Forelimb muscle (tissue), 1 donor: ENCODE measurements at places on chromosomes 5 and 9. TPM values are rescaled to one million over a fixed set of nuclear protein-coding genes. Genes with fewer than 3 reads are reported as not detected.

TAF11L5 gene
- polyA plus RNA-seq = not detected

LCN9 gene
- polyA plus RNA-seq = not detected

DNA sequence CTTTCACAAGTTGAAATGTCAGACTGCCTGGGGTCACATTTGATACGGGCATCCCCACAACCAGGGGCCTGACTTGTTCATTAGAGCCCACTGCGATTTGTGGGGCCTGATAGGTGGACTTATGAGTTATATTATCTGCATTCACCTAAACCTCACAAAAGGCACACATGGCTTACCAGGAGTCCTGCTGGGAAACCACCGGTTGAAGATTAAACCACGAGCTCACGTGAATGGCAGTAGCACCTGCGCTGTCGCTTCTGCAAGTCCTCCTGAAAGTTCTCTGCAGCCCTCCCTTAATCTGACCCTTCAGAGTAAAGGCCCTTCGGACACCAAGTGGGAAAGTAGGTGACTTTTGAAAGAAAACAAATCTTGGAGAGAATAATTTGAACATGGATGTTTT, 68.9 kb downstream of the PPIC start:
- DNase-seq = no peak

GRCh38 chr5:168472329-168472728, 13.9 kb upstream of the RARS1 start:
- no peak for DNase-seq

- DNase-seq = no peak
These were observed 5.6 kb upstream of the RNF44 start for GRCh38 chr5:176542596-176543427.

- DNase-seq = no peak
These were observed 36.6 kb downstream of the COL15A1 start for GRCh38 chr9:98980291-98980690.

GRCh38 chr9:126225611-126226609, 100.7 kb upstream of the MVB12B start:
- DNase-seq = no peak
